HuH-7.5 (cell line): ENCODE measurements at places on chromosomes 11 and 22.

- DNase-seq = peak; percentile 10
These were observed 485.8 kb upstream of the CADM1 start for GRCh38 chr11:115990004-115990447.

DNA sequence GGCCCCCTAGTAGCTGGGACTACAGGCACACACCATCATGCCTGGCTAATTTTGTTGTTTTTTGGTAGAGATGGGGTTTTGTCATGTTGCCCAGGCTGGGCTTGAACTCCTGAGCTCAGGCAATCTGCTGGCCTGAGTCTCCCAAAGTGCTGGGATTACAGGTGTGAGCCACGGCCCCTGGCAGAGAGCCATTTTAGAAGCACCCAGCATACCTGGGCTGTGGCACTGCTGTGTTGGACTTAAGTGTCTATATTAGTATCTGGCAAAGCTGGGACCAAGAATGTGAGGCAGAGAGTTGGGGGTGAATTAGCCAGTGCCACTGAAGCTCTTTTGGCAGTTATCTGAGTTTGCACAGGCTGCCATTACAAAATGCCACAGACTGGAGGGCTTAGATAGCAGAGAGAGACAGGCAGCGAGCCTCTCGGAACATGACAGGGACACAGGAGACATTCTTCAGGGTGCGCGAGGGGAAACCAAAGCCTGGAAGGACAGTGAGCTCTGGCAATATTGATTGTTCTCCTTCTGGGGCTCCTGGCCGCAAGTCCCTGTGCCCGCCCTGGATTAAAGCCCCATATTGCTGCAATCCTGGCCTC lies 87.7 kb upstream of the ALX4 start:
- no peak for DNase-seq

GRCh38 chr22:42562684-42563083 lies 8.9 kb downstream of the SERHL2 start:
- DNase-seq = no peak

DNA sequence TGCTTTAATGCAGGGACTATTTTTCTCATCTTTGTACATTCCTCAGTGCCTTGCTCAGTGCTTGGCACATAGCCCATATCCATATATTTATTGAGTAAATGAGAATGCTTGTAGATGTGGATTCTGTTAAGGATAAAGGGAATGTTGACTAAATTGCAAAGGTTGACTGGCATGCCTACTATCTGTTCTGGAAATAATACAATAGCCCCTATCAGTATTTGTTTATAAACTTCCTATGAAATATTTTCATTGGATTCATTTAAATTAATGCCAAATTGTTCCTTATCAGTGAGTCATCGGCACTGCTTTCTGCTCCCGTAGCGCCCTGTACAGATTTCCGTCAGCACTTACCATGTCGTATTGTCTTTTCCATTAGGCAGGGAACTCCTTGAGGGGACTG lies 8.0 kb downstream of the RNF121 start:
- DNase-seq = no peak

GRCh38 chr22:42171417-42171816 lies 40.8 kb upstream of the CYP2D6 start:
- no peak for DNase-seq

GRCh38 chr22:19117111-19117512 lies 5.1 kb downstream of the DGCR2 start:
- no peak for DNase-seq

GRCh38 chr11:63558459-63559157 lies 4.6 kb downstream of the PLAAT2 start:
- DNase-seq = peak; percentile 59

DNA sequence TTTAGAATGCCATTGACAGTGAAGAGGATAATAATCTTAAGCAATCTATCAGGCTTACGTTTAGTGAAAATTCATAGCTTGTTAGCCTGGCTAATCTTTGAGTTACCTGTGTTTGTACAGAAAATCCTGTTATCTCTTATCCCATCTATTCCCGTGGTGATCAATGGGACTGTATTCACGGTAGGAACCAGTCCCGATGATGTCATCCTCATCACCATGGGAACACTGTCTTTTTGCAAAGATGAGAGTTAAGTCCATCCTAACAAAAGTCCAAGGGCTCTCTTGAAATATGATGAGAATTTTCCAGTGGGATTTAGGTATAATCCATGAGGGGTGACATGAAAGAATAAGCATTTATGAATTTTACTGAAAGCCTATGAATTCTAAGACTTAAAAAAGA lies 762.2 kb downstream of the ETS1 start:
- no peak for DNase-seq

DNA sequence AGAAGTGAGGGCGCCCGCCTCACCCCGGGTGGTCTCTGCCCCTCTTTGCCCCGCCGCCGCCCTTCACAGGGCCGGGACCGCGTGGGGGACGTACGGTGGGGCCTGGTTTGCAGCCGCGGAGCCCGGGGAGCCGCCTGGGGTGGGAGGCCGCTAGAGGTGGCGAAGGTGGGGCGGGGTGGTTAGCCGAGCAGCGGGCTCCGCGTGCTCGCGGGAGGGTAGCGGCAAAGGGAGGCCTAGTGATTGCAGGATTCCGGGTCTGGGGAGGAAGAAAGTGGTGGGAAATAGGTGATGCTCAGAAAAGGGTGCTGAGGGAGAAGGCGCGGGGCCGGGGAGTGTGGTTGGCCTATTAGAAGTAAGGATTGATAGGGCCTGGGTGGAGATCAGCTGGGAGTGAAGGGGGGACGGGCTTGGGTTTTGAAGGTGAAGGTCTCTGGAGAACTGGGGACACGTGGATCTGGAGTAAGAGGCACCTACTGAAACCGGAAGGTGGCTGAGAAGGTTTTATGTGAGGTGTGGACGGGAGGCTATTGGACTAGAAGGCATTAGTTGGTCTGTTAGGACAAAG lies 571 bp downstream of the FAR1 start:
- DNase-seq = no peak

DNA sequence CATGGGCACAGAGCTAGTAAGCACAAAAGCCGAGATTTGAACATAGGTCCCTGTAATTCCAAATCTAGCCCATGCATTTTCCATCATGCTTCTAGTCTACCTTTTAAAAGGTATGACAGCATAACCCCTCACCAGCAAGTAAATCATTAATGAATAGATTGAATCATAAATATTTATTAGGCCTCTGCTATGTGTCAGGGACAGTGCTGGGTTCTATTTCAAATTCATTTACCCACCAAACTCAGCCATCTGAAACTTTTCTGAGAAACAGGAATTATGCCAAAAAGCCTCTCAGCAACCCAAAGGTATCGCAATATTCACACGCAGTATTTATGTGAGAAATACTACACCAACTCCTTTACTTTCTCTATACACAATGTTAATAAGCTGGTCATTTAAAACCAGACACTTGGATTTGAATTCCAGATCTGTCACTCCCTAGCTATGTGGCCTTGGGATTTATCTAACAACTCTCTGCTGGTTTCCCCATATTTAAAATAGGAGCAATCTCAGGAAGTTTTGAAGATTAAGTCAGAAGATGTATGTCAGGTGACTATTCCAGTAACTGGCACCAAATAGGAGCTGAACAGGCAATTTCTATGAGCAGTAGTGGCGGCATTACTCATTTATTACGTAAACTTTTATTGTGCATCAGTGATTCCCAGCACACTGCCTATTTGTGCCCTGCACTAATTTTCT lies 191.4 kb downstream of the TENM4 start:
- no peak for DNase-seq

GRCh38 chr11:69272831-69273485 lies 21.0 kb upstream of the MYEOV start:
- DNase-seq = no peak

- no peak for DNase-seq
These were observed 146.5 kb downstream of the GRIK4 start for GRCh38 chr11:120658071-120658423.

DNA sequence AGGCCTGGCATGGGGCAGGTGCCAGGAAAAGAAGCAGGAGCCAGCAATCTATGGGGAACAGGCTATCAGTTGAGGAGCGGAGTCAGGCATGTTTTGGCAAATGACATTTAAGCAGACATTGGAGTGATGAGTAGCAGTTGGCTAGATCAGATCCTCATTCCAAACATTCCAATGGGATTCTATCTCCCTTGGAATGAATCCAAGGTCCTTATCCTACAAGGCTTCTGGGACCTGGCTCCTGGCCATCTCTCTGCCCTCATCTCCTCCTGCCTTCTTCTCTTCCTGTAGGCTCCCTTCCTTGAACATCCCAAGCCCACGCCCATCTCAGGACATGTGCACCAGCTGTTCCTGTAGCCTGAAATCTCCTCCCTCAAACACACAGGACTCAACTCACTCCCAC lies 1074.5 kb downstream of the TBC1D22A start:
- no peak for DNase-seq

DNA sequence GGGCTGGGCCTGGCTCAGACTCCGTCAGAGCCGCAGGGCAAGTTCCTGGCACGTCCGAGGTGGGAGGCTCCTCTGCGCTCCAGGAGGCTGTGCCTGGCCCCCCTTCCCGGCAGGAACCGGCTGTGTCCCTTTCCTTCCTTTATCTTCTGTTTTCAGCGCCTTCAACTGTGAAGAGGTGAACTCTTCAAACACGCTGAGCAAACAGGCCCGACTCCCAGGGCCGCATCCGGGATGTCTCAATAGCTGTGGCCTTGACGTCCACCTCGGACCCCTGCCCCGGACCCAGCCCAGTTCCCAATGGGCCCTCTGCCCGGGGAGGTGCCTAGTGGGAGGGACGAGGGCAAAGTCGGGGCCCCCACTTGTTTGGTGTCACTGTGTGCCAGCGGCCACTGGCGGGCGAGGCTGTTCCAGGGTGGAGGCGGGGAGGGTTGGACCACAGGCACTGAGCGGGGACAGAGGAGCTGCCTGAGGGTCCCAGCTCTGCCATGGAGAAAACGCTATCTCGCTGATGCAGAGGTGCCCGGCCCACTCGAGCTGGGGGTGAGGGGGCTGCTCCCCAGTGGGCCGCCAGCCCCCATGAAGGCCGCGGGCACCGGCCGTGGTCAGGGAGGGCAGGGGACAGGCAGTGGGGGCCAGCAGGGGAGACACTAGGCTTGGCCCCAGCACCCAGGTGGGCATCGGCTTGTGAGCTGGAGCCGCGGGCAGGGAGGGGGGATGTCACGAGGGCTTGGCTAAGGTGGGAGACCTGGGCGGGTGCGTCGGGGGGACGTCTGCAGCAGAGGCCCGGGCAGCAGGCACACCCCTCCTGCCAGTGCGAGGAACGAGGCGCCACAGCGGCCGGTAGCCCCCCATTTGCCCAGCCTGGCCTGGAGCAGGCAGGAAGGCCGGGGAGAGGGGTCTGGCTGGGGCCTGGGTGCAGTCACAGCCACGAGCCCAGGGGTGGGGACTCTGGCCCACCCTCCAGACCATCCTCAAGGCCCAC lies 2.7 kb upstream of the MUC5B start:
- DNase-seq = peak; percentile 18

- DNase-seq = no peak
These were observed 44.6 kb downstream of the KCNQ1OT1 start for GRCh38 chr11:2655016-2655719.

DNA sequence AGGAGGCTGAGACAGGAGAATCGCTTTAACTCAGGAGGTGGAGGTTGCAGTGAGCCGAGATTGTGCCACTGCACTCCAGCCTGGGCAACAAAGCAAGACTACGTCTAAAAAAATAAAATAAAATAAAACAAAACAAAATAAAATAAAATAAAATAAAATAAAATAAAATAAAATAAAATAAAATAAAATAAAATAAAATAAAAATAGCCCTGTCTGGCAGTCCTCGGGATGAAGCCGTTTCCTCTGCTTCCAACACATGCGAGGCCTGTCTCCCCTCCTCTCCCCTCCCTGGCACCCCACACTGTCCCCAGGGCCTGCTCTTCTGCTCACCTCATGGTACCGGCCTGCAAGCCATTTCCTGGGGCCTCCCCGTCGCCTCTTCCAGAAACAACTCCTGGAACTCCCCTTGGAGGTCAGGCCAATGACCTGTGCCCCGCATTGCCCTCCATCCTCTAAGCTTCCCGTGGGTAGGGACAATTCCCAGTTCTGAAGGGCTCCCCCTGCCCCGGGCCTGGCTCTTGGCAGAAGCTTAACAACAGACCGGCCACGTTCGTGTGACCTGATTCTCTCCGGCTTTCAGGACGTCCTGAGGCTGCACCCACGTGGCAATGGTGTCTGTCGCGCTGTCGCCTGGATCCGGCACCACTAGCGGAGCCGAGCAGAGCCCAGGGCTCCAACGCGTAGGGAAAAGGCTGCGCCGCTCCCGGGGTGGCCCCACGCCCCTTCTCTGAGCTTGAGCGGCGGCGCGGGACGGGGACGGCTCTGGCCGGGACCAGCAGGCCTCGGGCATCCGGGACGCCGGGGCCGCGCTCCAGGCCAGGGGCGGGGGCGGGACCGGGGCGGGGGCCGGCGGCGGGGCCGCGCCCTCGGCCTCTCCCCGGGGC lies 456 bp upstream of the PARVB start:
- DNase-seq = peak; percentile 39

GRCh38 chr22:22787786-22788459 lies 99.7 kb upstream of the IGLL5 start:
- DNase-seq = peak; percentile 46

DNA sequence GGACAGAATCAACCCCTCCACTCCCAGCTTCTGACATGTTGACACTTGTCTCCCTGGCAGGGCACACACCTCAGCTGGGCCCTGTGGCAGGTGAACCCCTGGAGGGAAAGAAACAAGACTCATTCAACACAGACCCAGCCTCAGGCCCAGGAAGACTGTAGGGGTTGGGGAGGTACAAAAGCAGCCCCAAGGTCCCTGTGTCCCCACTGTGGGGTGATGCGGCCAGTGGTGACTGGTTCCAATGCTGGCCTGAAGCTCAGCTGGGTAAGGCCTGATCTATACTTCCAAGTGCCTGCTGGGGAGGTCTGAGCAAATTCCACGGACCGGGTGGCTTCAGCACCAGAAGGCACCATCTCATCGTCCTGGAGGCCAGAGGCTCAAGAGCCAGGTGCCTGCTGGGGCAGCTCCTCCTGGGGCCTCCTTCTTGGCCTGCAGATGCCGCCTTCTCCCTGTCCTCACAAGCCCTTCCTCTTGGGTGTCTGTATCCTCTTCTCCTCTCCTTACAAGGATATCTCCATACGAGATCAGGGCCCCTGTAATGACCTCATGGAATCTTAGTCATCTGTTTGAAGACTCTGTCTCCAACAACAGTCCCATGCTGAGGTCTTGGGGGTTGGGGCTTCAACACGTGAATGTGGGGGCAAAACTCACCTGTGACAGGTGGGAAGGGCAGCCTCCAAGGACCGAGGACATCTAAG lies 1492.1 kb downstream of the BRD1 start:
- DNase-seq = no peak

DNA sequence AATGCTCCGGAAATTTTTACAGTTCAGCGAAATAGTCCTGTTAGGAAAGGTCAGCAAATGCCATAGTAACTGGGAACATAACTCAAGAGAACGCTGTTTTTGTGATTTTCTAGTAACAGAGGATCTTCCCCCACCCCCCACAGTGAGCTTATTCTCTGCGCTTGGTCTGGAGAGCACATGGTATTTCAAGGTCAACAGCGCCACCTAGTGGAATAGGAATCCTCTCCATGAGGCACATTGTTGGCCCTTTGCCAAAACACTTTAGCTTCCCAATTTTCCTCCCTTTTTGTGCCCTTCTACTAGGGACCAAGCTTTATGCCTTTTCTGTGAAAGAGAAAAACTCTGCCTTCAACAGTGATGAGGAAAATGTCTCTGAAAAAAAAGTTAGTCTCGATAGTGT lies 13.2 kb upstream of the OR4C12 start:
- peak; percentile 6 for DNase-seq

GRCh38 chr11:128592454-128592853 lies 5.1 kb upstream of the ETS1 start:
- no peak for DNase-seq
